CD4-positive, alpha-beta T cell (primary cell): ENCODE measurements at places on chromosomes 11 and 22. TPM values are rescaled to one million over a fixed set of nuclear protein-coding genes. Genes with fewer than 3 reads are reported as not detected.

The BDNF gene
- total RNA-seq: not detected

GRCh38 chr11:78318321-78319114 lies 99.1 kb downstream of the GAB2 start:
- DNase-seq: no peak

GRCh38 chr11:791658-792534 lies 2.0 kb upstream of the CEND1 start:
- no peak for DNase-seq

- DNase-seq: no peak
These were observed 826.1 kb downstream of the TBC1D22A start for GRCh38 chr22:47588578-47588960.

GRCh38 chr11:115776916-115777315 lies 272.7 kb upstream of the CADM1 start:
- no peak for DNase-seq

DNA sequence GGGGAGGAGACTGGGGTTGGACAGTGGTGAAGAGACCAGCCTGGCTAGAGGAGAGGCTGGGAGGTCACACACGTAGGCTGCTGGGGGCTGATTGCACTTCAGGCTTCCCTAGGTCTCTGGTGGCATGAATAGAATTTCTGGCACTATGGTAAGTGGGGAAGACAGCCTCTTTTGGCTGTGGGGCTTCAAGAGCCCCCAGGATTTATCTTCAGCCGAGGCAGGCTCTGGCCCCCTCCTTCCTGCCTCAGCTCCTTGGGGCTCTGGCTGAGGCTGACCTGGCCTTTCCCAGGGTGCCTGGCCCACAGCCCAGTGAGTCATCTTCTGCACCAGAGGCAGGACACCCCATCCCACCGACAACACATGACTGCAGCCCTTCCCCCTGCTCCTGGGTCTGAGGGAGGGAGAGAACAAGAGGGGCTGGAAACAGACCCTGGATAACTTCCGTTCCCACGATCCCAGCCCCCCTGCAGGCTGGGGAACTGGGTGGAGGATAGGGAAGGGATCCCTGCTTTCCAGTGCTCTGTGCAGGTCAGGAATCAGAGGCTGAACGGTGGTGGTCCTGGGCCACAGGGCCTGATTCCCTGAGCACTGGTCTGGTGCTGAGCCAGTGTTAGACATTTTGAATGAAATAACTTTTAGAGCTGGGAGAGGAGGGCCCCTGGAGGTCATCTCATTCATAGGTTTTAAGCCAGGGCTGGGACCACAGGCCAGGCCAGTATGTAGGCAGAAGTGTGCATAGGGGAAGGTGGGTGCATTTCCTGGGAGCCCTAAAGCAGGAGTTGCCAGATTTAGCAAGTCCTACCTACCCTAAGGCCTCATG lies 26.5 kb downstream of the ARHGEF17 start:
- no peak for DNase-seq

DNA sequence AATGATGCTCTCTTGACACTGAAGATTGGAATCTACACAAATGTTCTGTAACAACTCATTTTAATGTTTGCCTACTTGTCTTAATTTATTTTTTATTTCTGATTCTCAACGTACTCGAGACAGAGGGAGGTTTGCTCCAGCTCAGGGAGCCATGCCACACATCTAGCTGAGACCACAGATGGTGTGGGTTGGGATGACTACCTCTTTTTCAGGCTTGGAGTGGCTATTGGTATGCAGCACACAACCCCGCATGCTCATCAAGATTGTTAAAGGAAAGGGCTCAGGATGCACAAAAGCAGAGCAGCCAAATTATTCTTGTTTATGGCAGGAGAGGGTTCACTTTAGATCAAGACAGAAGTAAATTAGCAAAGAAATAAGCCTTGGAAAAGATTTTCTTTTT lies 424.5 kb downstream of the OPCML start:
- no peak for DNase-seq

DNA sequence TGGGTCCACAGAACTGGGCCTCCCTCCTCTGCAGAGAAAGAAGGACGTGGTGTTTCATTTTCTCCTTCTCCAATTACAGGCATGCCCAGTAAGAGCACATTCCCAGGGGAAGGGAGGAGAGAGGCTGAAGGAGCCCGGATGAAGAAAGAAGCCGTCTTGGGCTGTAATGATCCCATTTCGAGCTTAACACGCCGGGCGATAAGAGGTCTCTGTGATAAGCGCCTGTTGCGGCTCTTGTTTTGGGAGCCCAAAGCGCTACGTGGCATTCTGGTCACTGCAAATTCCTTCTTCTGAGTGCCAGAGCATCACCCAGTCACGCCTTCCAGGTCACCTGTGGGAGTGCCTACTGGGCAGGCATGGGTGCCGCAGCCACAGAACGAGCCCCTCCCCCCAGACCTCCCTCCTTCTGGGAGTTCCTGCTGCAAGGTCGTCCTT lies 57.5 kb downstream of the ANO1 start:
- no peak for DNase-seq

DNA sequence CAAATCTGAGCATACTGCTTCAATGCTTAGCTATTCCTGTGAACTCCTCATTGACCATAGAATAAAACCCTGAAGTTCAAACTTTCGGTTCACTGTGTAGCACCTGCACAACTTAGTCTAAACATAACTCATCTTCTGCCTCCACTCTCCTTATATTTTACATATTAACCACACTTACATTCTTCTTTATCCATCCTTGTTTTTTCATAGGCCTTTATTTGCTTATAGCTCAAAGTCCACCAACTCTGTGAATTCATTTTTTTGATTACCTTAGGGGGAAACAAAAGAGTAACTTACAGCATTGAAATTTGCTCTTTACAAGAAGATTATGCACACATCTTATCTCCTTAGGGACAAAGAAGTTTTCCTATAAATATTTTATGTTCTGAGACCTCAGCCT lies 521.6 kb upstream of the FAT3 start:
- no peak for DNase-seq
